Amniotic stem cell (primary cell): ENCODE measurements at places on chromosomes 4 and X.

DNA sequence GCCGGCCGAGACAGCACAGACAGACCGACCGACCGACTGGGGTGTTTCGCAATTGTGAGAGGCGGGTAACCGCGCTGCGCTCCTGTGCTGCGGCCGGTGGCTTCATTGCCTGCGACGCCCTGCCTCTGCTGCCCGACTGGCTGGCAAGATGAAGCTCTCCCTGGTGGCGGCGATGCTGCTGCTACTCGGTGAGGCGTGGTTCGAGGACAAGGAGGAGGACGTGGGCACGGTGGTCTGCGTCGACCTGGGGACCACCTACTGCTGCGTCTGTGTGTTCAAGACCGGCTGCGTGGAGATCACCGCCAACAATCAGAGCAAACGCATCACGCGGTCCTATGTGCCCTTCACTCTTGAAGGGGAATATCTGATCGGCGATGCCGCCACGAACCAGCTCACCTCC lies 565.7 kb upstream of the SMIM31 start:
- DNase-seq = no peak

DNA sequence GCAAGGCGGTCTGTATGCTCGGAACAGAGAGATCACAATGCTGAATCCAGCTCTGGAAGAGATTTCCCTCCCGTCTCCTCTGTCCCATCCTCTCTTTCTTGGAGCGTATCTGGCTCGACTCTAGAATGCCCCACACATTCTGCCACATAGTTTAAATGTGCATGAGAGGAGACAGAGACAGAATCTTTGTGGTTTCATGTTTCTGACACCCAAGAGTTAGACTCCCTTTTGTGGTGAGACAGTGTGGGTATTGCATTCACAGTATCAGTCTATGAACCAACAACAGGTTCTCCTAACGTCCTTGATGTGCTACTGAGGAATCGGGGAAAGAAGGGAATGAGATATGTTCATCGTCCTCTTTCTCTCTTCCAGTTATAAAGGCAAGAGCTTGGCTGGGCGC lies 25.3 kb downstream of the FAM47E start:
- DNase-seq = no peak

DNA sequence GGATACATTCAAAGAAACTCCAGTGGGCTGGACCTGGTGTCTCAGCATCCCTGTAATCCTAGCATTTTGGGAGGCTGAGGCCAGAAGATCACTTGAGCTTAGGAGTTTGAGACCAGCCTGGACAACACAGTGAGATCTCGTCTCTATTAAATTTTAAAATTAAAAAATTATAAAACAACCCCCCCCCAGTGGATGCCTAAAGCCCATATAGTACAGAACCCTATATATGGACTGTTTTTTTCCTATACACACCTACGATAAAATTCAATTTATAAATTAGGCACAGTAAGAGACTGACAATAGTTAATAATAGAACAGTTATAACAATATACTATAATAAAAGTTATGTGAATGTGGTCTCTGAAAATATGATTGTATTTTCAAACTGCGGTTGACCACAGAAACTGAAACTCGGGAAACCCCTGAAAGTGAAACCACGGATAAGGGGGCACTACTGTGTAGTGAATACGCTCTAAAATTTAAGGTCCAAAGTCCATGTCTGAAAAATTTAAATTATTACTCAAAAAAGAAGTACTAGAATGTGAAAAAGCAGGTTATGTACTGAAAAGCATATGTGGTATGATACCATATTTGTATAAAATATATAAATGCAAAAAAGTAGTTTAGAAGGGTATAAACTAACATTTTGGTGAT lies 2.0 kb downstream of the SMIM14 start:
- DNase-seq = no peak

DNA sequence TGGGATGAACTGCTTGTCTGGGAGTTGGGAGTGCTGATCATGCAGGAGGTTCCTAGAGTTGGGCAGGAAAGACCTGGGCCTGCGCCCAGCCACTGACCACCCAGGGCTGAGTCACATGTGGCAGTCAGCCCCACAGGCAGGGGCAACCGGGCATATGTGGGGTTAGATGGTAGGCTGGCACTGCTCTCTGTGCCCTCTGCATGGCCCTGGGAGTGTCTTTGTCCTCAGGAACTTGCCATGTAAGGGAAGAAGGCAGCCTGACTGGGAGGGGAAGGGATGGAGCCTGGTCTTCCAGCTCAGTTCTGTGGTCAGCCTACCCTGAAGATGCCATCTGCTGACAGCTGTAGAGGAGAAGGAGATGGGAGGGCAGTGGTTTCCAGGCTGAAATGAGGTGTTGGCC lies 70.2 kb upstream of the EFNB1 start:
- DNase-seq = no peak

GRCh38 chr4:176404621-176405020 lies 84.9 kb downstream of the SPCS3 start:
- no peak for DNase-seq

DNA sequence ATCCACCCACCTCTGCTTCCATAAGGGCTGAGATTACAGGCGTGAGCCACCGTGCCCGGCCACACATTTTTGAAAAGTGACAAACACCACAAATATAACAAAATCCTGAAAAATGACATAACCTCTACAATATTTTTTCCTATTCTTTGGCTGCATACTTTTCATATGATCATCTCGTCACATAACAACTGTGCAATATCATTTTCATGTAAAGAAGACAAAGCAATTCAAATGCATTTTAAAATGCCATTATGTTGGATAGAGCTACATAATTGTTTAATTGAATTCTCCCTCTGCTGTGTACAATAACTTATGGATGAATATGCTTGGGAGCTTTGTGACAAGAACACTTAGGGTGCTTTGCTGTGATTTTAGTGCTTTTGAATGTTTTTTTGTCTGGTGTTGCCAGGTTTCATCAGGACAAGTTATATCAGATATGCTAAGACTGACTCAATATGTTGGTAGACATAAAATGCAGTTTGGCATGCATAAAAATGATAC lies 132.9 kb downstream of the CHIC2 start:
- no peak for DNase-seq

- no peak for DNase-seq
Measured at GRCh38 chrX:115966920-115967319, 203.6 kb upstream of the AGTR2 start.

GRCh38 chr4:163440040-163440439 lies 33.5 kb downstream of the TKTL2 start:
- no peak for DNase-seq

DNA sequence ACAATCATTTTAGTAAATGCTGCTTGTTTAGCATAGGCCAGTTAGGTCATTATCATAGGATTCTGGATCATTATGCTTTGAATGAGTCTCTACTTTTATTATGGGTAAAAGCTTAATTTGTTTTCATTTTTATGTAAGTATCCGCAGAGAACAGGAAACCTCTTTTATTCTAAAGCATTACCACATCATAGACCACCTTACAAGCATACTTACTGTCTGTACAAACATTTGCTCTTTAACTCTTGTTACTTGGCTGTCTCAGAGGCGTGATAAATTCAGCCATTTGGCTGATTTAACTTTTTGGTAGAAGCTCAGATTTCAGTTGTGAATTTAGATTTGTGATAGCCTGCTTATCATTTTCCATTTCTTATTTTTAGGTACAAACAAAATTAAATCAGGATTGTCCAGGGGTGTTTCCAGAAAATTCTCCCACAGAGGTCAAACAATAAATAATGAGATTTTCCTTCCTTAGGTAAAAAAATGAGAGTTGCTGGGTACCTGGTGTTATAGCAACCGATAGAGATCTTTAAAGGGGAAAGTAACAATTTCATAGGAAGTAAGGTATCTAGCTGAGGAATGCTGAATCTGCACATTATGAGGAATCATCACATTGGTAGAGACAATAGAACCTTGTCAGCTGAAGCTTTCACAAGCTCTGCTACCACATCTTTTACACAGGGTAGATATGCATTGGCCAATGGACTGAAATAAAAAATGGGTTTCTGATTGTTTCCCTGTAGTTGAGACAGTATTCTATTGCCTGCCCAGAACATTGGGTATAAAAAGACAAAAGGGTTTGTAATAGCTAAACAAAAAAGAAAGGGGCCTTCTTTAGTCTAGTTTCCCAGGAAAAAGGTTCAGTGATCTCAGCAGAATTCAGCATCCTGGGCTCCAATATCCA lies 62.5 kb downstream of the NDNF start:
- no peak for DNase-seq

- DNase-seq = no peak
Measured at GRCh38 chr4:125789023-125789422, 474.3 kb downstream of the FAT4 start.

DNA sequence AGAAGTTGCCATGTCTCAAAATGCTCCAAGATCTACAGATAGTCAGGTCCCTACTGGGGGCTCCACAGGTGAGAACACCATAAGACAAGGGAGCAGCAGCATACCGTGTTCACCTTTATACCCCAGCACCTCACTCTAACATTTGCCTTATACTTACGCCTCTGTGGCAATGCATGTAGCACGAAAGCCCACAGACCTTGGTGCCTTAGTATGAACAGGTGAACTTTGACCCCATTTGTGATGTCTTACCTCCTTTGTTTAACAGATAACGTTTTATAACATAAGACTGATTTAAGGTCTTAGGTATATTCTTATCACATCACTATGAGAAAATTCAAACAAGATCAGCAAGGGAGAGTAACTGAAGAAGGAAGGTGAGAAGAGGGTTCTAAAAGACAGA lies 128.8 kb downstream of the ARX start:
- no peak for DNase-seq
